ENCODE measurements at places on chromosomes 13 and 19.

DNA sequence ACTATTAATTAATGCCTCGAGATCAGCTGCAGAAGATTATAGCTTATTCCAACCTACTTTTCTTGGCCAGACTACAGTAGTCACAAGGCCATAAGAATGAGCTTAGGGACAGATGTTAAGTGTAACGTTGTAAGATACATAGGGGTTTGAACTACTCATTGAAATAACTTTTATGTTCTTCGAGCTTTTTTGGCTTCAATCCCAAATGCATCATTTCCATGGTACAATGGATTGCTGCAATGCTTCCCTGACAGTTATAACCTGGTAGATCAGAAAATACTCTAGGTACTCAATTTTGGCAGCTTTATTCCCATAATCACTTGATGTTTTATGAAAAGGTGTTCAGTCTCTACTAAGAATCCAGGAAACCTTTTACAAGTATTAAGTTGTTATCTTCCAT lies 2216.7 kb upstream of the PCDH20 start:
- no peak for DNase-seq

DNA sequence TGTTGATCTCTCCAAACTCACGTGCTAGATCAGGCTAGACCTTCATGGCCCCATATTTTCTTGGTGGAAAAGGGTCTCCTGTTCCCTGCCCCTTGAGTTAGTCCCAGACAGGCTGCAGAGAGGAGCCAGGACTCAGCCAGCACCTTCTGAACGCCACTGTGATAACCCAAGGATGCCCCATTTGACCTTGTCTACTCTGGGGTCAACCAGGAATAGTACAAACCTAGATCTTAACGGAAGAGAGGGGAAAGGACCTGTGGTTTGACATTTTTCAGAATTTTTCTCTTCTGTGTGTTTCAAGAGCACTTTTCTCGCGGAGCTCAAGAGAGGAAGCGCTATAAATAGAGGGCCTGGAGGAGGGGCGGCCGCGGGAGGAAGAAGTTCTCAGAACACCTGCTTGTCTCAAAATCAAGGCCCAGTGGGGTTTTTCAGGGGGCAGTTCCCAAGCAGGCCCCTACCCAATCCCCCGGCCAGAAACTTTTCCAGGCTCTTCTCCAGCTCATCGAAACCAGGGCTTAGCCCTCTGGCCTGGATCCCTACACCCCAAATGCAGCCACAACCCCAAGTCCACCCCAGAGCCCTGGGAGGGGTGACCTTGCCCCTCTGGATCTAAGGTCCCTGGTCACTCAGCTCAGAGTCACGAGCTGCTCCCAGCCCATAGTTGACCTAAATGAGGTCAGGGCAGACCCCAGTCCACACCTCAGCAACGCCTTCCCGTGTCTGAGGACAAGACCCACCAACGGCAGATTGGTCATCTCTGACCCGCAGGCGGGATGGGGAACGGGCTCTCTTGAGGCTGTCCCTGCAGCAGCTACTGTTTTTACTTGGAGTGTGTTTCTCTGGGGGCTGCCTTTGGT lies 75.6 kb upstream of the TM9SF2 start:
- no peak for DNase-seq

GRCh38 chr19:20259615-20260014 lies 92.6 kb downstream of the ZNF486 start:
- no peak for DNase-seq

GRCh38 chr13:67023130-67023876 lies 206.8 kb downstream of the PCDH9 start:
- no peak for DNase-seq

DNA sequence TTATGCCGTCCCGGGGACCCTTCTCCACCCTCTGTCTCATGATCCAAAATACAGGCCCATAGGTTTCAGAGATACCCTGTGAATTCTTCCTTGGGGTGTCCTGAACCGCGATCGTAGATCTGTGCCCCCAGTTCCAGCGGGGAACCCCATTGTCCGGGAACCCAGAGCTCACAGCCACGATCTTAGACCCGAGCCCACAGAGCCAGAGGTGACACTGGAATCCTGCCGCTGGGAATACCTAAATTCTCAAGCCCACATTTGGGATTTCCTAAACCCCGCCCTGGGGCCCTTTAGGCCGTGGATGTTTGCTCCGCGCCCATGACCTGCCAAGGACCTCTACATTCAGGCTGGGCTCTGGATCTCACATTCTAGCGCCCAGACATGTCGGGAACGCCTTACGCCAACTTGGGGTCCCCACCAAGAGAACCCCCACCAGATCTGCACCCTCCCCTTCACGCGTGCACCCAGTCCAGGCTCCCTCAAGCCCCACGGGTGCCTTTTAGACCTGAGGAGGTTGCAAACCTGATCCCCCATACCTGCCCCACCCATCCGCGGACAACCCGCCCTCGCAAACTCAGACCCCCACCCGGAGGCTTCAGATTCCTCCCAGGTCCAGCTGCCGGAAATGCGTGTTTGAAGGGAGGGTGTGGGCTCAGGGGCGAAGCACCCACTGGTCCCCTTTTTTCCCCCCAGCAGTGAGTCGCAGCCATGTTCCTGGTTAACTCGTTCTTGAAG lies 605 bp downstream of the CAPNS1 start:
- DNase-seq: peak; percentile 8

DNA sequence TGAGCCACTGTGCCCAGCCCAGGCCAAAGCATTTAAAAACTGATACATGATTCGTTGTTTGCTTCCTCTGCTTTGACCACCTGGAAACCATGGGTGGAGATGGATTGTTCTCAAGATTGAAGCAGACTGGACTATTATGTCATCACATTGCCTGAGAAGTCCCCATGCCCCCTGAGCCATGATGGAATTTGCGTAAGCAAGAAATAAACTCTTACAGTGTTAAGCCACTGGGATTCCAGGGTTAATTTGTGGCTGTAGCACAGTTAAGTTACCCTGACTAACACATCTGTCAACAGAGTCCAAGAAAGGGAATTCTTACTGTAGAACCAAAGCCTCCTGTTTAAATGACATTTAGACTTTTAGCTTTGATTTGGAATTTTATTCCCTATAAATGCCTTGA lies 19.4 kb upstream of the DHRS12 start:
- no peak for DNase-seq

Data from activated gamma-delta T cell treated with anti-CD3 and anti-CD28 coated beads, Interleukin-2, amount 50 U/mL, for 16 hours (primary cell).